ENCODE measurements at places on chromosomes 2 and 18. TPM values are rescaled to one million over a fixed set of nuclear protein-coding genes. Genes with fewer than 3 reads are reported as not detected.
A peak's percentile ranks its signal among the peaks of the same experiment; 100 is the strongest.

The STK39 gene
- 27.2 TPM for total RNA-seq

DNA sequence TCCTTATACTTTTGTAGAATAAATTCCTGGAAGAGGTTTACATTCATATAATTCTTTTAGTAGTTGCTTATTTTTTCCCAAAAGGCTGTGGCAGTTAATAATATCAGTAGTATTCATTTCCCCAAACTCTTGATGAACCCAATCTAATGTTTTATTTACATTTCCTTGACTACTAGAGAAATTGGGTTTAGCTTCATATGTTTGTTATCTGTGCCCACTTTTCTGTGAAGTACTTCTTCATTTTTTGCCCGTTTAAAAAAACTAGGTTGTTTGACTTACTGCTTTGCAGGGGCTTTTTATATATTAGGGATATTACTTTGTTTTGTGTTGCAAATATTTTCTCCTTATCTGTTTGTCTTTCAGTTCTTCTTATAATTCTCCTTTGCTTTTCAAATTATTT lies 17.2 kb downstream of the RALB start:
- no peak overlapping the region for H3K27ac ChIP-seq
- DNase-seq: no peak
- H3K27me3 ChIP-seq: no peaks in the 10 kb centered on the region

DNA sequence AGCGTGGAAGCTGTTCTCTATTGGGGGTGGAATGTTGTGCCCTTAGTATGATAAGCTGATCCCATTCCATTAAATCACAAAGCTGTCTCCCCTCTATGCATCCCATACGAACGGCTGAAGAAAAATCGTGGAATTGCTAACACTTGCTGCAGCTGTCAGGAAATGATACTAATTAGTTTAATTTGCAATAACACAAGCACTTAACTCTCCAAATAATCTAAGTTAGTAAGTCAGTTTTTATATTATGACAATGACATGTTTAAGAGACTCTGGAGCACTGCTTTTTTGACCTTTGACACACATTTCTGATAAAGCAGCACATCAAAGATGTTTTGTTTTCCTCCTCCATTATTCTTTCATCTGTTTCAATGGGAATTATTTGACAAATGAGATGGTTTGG lies 123.7 kb upstream of the SATB2 start:
- H3K4me3 ChIP-seq: no peak overlapping the region
- H3K27me3 ChIP-seq: no peaks in the 10 kb centered on the region
- DNase-seq: no peak
- H3K27ac ChIP-seq: no peak overlapping the region
- H3K4me1 ChIP-seq: no peaks in the 10 kb centered on the region

The WNT10A gene
- 10.8 TPM for total RNA-seq

DNA sequence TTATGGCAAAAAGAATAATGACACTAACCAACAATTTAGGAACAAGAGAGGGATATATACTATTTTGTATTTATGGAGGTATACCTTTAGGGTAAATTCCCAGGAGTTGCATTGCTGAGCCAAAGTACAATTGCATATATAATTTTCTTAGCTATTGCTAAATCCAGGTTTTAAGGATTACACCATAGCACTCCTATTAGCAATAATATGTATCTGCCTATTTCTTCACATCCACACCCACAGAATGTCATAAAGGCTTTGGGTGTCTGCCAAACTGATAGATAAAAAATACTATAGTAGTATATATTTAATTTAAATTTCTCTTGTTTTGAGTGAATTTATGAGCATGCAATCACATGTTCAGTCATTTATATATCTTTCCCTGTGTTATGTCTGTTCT lies 11.5 kb upstream of the SERPINB13 start:
- H3K36me3 ChIP-seq: no peaks in the 10 kb centered on the region
- peaks cover 2% of the 10 kb centered on the region for H3K27me3 ChIP-seq
- H3K4me3 ChIP-seq: no peak overlapping the region
- no peak overlapping the region for H3K27ac ChIP-seq
- no peak for DNase-seq
- no peaks in the 10 kb centered on the region for H3K4me1 ChIP-seq

- H3K4me1 ChIP-seq: peaks cover 4% of the 10 kb centered on the region
- peak; percentile 57 for DNase-seq
- H3K4me3 ChIP-seq: no peak overlapping the region
- no peak overlapping the region for H3K27ac ChIP-seq
These were observed 13.5 kb upstream of the ZAP70 start for GRCh38 chr2:97699765-97700444.

- H3K27ac ChIP-seq: no peak overlapping the region
- no peaks in the 10 kb centered on the region for H3K36me3 ChIP-seq
- no peak overlapping the region for H3K4me3 ChIP-seq
- DNase-seq: no peak
- H3K4me1 ChIP-seq: no peaks in the 10 kb centered on the region
These were observed 9.0 kb downstream of the CRACDL start for GRCh38 chr2:98927027-98927426.

DNA sequence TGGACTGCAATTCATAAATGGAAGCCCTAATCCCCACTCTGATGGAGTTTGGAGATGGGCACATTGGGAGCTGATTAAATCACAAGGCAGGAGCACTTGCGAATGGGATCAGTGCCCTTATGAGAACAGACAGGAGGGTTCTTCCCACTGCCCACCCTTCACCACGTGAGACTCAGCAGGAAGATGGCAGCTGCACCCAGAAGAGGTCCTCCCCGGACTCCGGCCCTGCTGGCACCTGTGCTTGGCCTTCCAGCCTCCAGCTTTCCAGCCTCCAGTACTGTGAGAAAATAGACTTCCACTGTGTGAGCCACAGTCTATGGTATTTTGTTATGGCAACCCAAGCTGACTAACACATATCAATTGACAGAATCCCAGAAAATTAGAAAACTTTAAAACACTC lies 267.6 kb upstream of the SALL3 start:
- no peak for DNase-seq
- H3K4me3 ChIP-seq: no peak overlapping the region
- no peaks in the 10 kb centered on the region for H3K4me1 ChIP-seq
- H3K27ac ChIP-seq: no peak overlapping the region
- no peaks in the 10 kb centered on the region for H3K27me3 ChIP-seq
- H3K36me3 ChIP-seq: no peaks in the 10 kb centered on the region
